ENCODE measurements at places on chromosomes 2 and 18.

- no peak for DNase-seq
Measured at GRCh38 chr2:34004936-34005335, 405.8 kb upstream of the FAM98A start.

- DNase-seq: peak; percentile 72
Measured at GRCh38 chr2:165067643-165068486, 112.5 kb upstream of the SLC38A11 start.

- DNase-seq: no peak
Measured at GRCh38 chr18:3354506-3354905, 92.6 kb downstream of the MYL12B start.

GRCh38 chr2:24385366-24385765, 25.0 kb upstream of the ITSN2 start:
- DNase-seq: no peak

- DNase-seq: no peak
Measured at GRCh38 chr18:27064673-27065072, 120.4 kb downstream of the CHST9 start.

DNA sequence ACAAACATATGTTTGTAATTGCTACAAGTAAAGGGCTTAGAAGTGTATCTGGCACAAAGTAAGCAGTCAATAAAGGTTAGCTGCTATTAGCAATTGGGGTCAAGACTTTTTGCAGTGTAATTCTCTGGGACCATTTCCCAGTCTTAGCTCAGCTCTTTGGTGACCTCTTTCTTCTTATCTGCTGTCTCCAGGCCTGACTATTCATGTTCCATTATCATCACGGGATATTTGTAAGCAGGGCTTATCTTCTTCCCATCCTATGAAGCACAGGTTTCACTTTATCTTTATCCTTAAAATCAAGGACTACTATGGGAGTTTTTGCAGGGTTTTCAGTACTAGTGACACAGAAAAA, 131.7 kb downstream of the DOCK10 start:
- no peak for DNase-seq

- no peak for DNase-seq
Measured at GRCh38 chr2:9258953-9259399, 52.4 kb downstream of the ASAP2 start.

GRCh38 chr2:45750484-45750883, 99.0 kb downstream of the PRKCE start:
- no peak for DNase-seq

- peak; percentile 90 for DNase-seq
Measured at GRCh38 chr2:30147715-30148610, 1.2 kb downstream of the YPEL5 start.

GRCh38 chr18:78805840-78806239, 173.8 kb upstream of the SALL3 start:
- no peak for DNase-seq

DNA sequence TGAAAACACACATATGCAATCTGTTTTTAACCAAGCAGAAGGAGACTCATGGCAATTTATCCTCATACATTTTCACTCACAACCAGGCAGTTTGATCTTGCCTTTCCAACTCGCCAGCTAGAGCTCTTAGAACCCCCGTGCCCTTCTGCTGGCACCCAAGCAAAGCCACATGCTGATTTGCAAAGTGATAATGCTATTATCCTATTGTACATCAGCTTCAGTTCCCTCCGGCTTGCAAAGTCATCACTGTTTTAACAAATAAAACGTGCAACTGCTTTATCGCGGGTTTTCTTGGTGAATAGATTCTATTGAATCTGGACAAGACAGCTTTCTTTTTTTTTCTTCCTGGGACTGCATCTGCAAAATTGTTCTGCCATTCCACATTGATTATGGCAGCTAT, 314.6 kb downstream of the LNPK start:
- no peak for DNase-seq

- DNase-seq: no peak
Measured at GRCh38 chr2:2879071-2879470, 498.5 kb downstream of the EIPR1 start.

- DNase-seq: no peak
Measured at GRCh38 chr2:7849027-7849426, 832.8 kb upstream of the ID2 start.

- DNase-seq: no peak
Measured at GRCh38 chr2:234960175-234961088, 8.6 kb downstream of the SH3BP4 start.

- DNase-seq: peak; percentile 81
Measured at GRCh38 chr2:142140434-142140845, 9.6 kb upstream of the LRP1B start.

GRCh38 chr18:63142594-63143225, 176.9 kb downstream of the BCL2 start:
- no peak for DNase-seq

DNA sequence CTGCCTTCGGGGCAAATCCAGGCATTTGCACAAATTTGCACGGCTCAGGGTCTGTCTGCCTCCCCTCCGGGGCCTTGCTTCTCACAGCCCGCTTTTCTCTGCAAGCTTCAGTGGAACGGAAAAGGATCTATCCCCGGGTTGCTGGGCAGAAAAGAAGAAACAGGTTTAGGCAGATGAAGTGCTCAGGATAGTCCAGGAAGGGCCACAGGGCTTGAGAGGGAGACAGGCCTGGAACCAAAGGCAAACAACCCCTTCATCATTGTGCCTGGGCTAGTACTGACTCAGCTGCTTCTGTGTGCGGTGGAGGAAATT, 347.8 kb upstream of the TNP1 start:
- DNase-seq: no peak

DNA sequence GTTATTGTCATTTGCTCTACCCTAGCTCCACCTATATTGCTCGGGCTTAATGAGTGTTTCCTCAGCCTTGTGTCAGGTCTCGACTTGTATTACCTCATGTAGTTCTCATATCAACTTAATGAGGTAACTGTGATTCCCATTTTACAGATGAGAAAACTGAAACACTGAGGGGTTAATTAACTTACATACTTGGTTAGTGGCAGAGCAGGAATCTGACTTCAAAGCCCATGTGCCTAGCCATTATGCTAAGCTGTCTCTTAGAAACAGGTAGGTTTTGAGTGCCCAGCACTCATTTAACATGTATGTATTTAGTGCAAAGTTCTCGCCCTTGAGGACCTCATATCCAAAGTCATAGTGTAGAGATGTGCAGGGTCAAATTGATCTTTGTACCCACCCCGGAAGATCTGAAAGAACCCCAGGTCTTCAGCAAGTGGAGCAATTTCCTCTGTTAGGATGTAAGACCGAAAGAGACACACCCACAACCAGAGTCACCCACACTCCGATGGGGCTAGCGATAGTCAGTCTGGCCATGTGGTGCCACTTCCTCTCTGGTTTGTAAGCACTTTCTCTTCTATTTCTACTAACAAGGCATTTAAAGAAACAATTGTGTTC, 121.0 kb upstream of the SLC39A10 start:
- DNase-seq: no peak

DNA sequence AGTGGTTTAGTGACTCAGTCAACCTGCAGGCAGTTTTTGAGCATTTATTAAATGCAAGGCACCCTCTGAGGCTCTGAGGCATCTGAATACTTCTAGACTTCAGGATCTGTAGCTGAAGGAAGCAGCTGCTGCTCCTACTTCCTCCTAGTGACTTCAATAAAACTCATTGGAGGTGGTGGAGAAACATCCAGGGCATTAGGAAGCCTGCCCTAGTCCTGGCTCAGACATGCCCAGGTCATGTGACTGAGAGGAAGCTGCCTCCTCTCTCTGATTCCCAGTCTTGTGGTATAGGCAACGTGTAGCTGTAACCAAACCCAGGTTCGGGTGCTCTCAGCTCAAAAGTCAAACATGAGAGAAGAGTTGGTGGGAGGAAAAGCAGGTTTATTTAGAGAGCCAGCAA, 287.2 kb upstream of the GYPC start:
- DNase-seq: no peak

- peak; percentile 83 for DNase-seq
Measured at GRCh38 chr2:54149638-54150441, 34.4 kb downstream of the ACYP2 start.

DNA sequence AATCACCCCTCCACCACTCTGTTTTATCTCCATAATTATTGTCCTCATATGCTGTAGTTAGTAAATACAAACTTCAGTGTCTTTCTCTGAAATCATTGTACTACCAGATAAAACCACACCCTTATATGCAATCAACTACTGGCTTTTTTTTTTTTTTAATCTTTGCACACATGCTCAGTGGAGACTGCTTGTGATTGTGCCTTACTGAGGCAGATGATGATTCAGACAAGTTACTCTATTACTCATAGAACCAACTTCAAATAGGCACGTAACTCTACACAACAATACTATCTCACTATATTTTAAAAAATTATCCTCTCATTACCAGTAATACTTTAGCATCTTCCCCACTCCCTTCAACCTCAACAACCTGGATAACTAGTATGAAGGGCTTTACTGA, 1278.4 kb upstream of the PIK3C3 start:
- no peak for DNase-seq

- no peak for DNase-seq
Measured at GRCh38 chr18:69480460-69480859, 79.8 kb downstream of the DOK6 start.

- DNase-seq: no peak
Measured at GRCh38 chr2:16729335-16729734, 63.7 kb upstream of the CYRIA start.

- DNase-seq: peak; percentile 90
Measured at GRCh38 chr2:224086226-224086914, 47.3 kb upstream of the SERPINE2 start.

DNA sequence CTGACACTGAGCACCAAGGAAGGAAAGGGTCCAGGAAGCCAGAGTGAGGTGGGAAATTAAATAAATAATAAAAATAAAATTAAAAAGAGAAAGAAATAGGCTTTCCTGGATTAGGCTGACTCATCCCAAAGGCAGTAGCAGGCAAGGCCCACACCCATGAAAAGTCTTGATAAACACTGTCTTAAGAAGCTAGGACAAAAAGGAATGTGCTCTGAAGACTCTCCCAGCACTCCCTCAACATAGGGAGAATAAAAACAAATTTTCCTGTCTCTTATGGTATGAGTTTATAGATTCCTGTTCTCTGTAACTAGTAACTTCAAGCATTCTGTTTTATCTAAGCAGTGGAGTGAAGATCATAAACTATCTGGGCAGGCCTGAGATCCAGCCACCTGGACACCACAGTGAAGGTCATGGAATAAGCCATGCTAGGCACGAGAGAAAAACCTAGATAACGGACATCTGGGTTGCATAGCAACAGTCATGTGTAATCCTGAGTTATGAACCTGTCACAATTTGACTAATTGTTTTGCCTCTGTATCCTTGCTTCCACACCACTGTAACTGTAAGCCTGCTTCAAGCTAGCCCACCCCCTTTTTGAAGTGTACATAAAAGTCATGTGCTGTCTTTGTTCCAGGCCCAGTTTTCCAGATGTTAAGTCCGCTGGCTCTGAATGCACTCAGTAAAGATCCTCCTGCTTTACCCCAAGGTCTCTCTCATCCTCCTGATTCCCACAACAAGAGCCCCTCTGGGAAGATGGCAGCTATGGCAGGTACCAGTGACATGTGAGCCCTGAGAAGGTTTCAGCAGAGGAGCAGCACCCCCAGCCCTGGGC, 107.8 kb downstream of the NDUFA10 start:
- no peak for DNase-seq

DNA sequence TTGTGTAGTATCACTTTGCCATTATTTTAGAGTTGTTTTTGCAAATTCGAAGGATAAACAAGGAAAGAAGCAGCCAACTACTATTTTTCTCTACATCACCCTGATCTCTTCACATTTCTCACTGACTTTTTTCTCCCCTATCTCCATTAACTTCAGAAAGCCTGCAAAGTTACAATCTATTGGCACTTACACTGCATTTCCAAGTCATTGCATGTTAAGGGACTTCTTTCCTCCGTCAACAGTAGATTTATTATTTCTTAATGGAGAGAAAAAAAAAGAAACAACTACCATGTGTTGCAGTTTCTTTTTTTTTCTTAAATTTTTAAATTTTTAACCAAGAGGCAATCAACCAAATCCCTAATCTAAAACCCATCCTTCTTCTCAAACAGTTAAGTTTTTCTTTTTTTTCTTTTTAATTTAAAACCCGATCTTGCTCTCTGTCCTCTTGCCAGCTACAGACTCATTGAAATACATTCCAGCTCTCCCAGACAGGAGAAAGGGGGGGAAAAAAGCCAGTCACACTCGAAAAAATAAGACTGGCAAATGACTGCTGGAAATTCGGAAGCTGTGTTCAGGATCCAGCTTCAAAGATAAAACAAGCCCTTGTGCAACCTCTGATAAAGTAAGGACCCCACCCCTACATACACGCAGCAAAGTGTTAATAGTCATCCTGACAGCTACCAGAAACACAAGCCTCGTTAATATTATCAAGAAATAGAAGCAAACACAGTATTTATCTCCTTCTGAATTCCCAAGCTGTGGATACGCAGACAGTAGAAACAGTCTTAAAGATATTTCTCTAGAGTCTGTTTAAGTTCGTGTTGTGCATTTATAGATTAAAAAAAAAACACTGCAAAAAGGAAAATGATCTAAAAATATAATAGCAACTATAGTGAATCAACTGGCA, 1.3 kb downstream of the LRRTM4 start:
- DNase-seq: no peak

Measured in adipocyte (in vitro differentiated cells).